ENCODE measurements at places on chromosomes 7 and 10. TPM values are rescaled to one million over a fixed set of nuclear protein-coding genes. Genes with fewer than 3 reads are reported as not detected.

Gene PSD
- 0.31 TPM for total RNA-seq

Gene KAZALD1
- total RNA-seq, result 0.23 TPM

Gene AGR3
- total RNA-seq, result not detected

Gene CRHR2
- not detected for total RNA-seq

Gene SORBS1
- total RNA-seq, result 0.08 TPM

Gene RBM17
- total RNA-seq, result 24.8 TPM

Gene ASZ1
- not detected for total RNA-seq

Gene PALD1
- 0.04 TPM for total RNA-seq

Gene SPACDR
- not detected for total RNA-seq

Gene HDAC9
- total RNA-seq, result 3.0 TPM

Gene NACAD
- 3.4 TPM for total RNA-seq

Gene FFAR4
- not detected for total RNA-seq

Gene CHST3
- total RNA-seq, result 17.1 TPM

Gene CALHM3
- not detected for total RNA-seq

Gene SPDYE8
- not detected for total RNA-seq

Gene HK1
- 163 TPM for total RNA-seq

All from hair follicular keratinocyte (primary cell).